ENCODE measurements at places on chromosomes 3 and 15.
A peak's percentile ranks its signal among the peaks of the same experiment; 100 is the strongest.

- no peak for DNase-seq
Measured at GRCh38 chr3:17013571-17013970, 128.8 kb downstream of the PLCL2 start.

DNA sequence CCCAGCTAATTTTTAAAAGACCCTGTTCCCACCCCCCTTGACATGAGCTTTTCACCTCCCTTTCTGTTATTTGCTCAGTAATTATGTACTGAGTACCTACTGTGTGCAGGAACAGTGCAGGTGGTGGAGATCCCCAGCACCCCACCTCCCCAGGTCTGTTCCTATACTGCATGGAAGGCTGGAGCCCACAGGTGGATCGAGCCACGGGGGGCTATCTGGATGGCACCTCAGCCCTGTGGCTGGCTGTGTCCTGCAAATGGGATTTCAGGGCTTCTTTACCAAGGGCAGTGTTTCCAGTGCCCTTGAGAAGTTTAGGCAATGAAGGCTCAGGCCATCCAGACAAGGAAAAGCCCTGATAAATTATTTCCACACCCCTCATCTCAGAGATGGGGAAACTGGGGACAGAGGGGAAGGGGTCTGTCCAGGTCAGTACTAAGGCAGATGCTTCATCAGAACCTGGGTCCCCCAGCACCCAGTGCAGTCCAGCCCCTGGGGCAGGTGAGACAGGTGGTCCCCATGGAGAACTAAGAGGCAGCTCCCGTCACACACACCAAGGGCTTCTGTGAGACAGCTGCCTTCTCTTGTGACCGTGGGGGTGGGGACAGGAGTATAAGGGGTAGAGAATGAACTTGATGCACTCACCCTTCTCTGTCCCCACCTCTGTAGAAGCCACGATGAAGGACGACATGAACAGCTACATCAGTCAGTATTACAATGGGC lies 109.6 kb downstream of the ETFA start:
- no peak for DNase-seq

GRCh38 chr3:111802163-111802625 lies 56.9 kb upstream of the PHLDB2 start:
- peak; percentile 70 for DNase-seq

GRCh38 chr15:99744142-99744541 lies 10.9 kb upstream of the LYSMD4 start:
- no peak for DNase-seq

DNA sequence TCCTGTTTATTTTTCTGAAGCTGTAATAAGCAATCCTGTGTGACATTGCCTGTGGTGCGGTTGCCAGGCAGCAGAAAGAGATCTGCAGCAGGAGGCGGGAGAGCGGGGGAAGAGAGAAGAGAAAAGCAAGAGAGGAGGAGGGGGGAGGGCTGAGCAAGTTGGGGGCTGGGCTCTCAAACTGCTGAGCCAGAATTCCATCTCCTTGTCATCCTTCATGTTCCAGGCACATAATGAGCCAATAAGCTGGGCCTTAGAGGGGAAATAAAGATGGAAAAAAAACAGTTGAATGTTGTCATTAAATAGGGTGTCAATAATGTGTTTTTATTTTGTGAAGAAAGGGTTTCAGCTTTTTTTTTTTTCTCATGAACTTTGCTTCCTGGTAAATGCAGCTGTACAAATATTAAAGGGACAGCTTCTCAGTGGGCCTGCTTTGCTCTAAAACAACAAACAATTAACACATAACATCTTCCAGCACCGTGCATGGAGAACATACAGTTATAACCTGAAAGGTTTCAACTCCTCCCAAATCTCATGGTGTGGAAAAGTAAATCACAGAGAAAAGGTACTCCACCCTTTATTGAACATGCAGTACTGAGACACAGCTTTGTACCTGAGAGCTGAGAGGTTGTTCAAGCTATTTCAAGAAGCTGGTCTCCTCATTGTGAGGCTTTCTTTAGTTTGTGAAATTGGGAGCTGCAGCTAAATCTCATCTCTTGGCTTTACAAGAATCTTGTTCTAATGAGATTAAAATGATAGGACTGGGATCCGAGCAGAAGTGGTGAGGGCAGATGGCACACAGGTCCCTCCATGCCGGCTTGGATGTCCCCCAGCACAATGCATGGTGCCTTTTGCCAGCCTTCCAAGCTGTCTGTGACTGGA lies 451.1 kb upstream of the KCNMB2 start:
- DNase-seq: peak; percentile 96

GRCh38 chr3:73503781-73504180 lies 121.0 kb downstream of the PDZRN3 start:
- DNase-seq: no peak

DNA sequence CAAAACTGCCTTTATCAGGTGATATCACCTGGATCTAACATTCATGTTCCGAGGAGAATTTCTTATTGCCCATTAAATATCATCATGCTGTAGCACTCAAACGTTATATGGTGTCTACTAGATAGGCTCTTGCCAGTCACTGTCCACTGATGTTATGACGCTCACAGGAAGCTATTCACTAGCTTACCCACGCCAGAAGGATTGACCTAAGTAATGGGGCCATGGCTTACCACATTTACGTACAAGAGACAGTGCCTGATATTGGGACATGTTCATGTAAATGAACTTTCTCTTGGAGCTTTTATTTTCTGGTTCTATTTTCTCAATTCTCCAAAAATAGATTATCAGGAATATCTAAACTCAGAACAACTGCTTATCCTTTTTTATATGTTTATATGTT lies 91.7 kb upstream of the NAALADL2 start:
- no peak for DNase-seq

- no peak for DNase-seq
Measured at GRCh38 chr15:55277116-55277564, 12.5 kb downstream of the RAB27A start.

Measured in umbilical cord (tissue), 2 donors.